ENCODE measurements at places on chromosomes 1 and 21.

GRCh38 chr1:218887141-218887925 is 286.3 kb upstream of the LYPLAL1 start:
- no peak for DNase-seq

- DNase-seq = no peak
Measured at GRCh38 chr1:38005195-38006007, at the start of gene FHL3. FHL3 (minus strand) TSS chr1:38005514; CDS start chr1:37999412, 6,102 bp downstream.

- DNase-seq = no peak
Measured at GRCh38 chr1:52348704-52349300, 17.2 kb downstream of the CC2D1B start.

- no peak for DNase-seq
Measured at GRCh38 chr1:243946946-243947345, 96.9 kb upstream of the AKT3 start.

GRCh38 chr1:158289811-158290210 is at the start of gene CD1C:
CD1C (plus strand) TSS chr1:158289923; CDS start chr1:158290065, 142 bp downstream.
- DNase-seq = no peak

GRCh38 chr1:102891868-102892625 is 216.3 kb downstream of the COL11A1 start:
- no peak for DNase-seq
